ENCODE measurements at places on chromosomes 7 and 10.

DNA sequence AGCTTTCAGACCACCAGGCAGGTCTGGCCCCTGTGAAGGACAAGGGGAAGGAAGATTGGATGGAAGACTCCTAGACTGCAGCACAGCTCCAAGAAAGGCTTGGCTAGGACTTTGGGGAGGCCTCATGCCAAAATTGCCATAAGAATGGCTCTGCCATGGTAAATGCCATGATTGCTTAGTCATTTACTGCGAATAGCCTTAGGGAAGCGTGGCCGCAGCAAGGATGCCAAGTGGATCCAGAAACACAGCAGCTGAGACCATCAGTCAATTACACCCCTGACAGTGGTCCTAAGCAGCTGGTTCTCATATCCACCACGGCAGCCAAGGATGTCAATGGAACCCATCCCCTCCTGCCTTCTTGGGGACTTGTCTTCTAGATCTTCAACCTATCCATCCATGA lies 88.2 kb upstream of the AUTS2 start:
- DNase-seq: no peak

- no peak for DNase-seq
Observed at GRCh38 chr7:75534727-75535307, 42.7 kb downstream of the SPDYE5 start.

- no peak for DNase-seq
Observed at GRCh38 chr7:11707606-11708193, 124.3 kb downstream of the THSD7A start.

DNA sequence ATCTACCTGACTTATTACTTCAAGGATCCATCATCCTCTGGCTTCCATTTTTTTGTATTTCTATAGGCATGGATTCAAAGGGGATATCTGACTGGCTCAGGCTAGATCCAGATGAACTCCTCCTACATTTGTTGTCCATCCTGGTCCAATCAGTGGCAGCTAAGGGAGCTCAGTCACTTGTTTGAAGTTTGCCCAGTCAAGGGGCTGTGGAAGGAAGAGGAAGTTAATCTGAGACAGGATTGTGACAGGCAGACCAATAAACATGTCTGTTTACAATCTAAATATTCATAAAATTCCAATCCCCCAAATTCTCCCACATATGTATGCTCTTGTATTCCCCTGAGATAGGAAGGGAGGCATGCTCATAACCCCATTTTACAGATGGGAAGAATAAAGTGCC lies 48.7 kb downstream of the CAV1 start:
- DNase-seq: no peak

DNA sequence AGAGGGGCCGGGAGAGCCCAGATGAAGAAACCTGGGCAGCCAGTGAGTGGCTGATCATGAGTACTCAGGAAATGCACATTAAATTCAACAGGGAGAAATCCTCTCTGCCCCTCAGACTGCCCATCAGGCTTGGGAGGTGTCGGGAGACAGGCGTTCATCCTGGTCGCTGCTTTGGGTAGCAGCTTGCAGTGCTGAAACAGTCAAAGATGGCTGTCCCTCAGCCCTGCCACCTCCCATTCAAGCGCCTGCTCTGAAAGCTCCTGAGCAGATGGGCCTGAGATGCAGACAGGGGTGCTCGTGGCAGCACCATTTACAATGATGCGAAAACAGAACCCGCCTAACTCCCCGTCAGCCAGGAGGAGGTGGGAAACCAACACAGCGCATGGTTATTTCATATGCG lies 3.6 kb upstream of the JAKMIP3 start:
- no peak for DNase-seq

DNA sequence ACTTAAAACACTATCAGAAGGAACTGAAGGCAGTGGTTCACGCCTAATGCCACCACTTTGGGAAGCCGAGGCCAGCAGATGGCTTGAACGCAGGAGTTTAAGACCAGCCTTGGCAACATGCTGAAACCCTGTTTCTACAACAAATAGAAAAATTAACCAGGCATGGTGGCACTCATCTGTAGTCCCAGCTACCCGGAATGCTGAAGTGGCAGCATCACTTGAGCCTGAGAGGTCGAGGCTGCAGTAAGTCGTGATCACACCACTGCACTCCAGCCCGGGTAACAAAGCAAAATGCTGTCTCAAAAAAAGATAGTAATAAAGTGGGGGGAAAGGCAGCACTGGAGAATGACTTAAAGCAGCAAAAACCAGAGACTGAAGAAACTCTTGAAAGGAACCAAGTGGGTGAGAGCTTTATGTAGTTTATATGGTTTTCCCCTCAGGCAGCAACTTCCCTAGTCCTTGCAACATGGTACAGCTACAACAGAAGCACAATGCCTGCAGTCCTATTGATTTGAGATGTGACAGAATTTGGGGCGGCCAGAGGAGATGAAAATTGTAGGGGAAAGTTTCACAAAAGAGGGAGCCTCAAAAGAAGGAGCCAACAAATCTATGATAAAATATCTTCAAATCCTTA lies 38.1 kb downstream of the GDI2 start:
- no peak for DNase-seq

- DNase-seq: no peak
Observed at GRCh38 chr7:129240119-129240820, 15.4 kb downstream of the AHCYL2 start.

DNA sequence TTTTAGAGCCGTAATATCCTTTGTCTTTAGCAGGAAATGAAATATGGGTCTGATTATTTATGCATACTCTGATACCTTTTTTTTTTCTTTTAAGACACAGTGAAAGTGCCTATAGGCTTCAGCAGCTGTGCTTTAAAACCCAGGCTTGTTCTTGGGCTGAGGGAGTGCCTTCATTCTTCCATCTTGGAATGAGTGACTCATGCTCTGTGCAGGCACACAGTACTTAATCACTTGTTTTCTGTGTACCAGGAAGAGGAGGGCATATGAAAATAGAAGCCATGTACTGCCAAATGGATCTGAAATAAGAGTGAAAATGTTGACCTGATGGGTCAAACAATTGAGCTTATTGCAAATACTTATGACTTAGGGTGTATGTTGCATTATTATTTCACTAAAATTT lies 12.0 kb downstream of the INPP5F start:
- DNase-seq: no peak

- no peak for DNase-seq
Observed at GRCh38 chr7:136131304-136131630, 154.1 kb upstream of the MTPN start.

GRCh38 chr7:154947604-154948003 lies 55.3 kb downstream of the PAXIP1 start:
- no peak for DNase-seq

DNA sequence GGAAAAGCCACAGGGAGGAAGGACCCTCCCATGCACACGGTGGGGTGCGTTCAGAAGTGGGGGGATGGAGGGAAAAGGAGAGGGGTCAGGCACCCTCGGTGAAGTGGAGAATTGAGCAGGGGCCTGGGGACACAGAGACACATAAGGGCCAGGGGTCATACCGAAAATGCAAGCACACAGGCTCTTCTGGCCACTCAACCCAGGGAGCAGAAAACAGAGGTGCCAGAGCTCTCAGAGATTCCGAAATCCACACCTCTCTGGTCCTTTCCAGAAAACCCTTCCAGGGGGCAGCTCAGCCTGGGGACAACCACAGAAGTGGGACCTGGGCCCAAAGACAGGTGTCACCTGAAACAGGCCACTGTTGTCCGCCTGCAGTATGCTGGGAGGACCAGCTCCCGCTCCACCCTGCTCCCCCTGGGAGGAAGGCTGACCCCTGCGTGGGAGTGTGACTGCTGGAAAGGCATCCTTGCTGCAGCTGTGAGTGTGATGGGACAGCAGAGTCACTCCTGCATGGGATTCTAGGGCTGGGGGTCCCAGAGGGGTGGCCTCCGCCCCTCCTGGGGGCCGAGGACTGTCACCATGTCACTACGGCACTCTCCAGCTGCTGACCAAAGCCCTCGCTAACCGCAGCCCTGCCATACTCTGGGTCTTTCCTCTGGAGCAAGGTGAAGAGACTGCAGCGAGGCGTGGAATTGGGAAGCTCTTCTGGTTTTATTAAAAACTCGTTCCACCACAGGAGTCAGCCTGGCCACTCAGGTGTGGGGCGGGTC lies 63.1 kb downstream of the TMEM209 start:
- no peak for DNase-seq

DNA sequence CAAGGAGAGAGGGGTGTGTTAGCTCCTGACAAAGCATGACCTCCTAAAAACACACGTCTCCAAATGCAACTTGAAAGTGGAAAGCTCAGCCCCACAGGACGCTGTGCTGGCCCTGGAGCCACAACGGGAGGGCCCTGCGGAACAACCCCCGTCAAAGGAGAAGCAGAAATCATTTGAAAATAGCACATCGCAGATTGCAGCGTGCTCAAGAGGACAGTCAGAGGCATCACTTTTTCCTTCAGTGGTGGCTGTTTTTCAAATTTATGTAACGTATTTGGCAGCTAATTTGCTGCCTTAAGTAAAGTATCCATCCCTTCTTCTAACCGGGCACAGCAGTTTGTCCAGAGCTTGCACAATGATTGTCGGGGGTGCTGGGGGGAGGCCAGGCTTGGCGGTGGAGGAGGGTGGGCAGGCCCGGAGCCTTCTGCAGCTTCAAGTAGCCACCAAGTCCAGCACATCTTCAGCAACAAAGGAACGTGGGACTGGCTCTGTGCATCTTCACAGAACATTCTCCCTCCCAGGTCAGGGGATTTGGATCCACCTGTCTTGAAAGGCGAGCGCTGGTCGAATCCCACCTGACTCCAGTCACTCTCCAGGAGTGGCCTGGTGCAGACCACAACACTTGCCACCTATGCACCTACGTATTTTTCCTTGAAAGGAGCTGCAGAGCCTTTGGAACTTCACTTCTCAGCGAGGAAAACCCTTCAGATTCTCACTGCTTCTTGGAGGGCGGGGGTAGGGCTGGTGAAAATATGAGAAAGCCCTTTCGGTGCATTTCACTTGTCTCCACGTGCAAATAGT lies 346.3 kb downstream of the DNAJB6 start:
- no peak for DNase-seq

DNA sequence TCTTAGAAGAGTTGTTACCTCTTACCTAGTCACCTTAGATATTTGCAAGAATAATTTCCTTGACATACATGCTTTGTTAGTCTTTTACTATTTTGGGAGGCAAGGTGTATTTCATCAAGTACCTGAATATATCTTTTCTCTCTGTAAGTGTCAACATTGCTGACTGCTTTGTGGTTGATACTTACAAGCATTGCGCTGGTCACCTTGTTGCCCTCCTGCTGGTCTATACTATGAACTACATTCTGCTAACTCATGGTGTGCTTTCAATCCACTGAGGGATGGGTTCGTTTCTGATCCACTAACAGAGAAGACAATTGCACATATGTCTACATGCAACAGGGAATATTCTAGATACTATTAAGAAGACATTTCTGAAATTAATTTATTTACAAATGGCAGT lies 837.8 kb upstream of the COBL start:
- DNase-seq: no peak
